ENCODE measurements at places on chromosomes 3 and 15.
A peak's percentile ranks its signal among the peaks of the same experiment; 100 is the strongest.

DNA sequence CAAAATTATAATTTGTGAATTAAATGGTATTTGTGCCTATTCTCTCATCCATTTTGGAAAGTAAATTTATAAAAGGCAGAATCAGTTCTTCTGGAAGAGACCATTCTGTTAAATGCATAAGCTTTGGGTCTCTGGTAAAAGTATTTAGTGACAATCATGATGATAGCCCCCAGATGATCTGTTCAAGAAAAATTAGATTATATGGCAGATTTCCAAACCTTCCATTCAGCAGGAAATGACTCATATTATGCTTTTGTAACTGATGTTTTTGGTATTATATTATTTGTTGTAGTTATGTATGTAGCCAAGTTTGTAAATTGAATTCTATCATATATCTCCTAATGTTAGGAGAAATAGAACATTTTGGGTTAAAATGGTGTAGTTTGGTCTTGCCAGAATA, 340.8 kb upstream of the DPH6 start:
- no peak for DNase-seq

GRCh38 chr3:123833398-123833785, 50.7 kb downstream of the MYLK start:
- no peak for DNase-seq

- no peak for DNase-seq
Measured at GRCh38 chr3:73804204-73804603, 179.5 kb upstream of the PDZRN3 start.

- no peak for DNase-seq
Measured at GRCh38 chr3:152961323-152961722, 126.4 kb downstream of the P2RY1 start.

GRCh38 chr3:194851254-194851653, 165.6 kb downstream of the FAM43A start:
- DNase-seq = no peak

DNA sequence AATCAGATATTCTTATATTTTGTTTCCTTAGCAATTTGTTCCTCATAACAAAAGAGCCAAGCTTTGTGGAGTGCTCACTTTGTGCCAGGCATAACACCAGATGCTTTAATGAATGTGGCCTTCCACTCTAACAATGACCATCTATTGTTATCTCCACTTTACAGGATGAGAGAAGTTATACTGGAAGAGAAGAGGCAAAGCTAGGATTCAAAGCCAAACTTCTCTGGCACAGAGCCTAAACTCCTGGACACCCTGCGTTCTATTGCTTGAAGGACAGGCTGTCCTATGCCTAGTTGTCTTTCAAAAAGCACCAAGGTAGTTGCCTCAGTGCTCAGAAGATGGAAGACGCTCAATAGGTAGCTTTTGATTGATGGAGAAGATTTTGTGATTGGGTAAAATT, 123.2 kb upstream of the FEZF2 start:
- DNase-seq = no peak

DNA sequence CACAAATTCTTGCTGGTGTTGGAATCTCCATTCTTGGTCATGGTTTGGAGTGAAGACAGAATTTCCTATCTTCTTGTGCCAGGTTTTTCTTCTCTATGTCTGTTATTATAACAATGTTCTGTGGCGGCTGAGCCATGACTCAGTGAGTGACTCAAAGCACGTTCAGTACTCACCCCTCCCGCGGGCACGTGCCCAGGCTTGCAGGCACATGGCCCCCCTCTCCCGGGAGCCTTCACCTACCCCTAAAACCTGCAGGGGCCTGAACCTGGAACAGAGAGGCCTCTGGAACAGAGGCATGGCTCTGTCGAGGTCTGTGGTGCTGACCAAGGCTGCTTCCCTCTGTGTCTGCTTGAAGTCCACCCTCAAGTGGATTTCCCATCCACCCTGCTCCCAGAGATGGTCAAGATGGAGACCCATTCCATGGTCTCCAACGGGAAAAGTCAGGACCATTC, 27.6 kb downstream of the PLXNB1 start:
- no peak for DNase-seq

DNA sequence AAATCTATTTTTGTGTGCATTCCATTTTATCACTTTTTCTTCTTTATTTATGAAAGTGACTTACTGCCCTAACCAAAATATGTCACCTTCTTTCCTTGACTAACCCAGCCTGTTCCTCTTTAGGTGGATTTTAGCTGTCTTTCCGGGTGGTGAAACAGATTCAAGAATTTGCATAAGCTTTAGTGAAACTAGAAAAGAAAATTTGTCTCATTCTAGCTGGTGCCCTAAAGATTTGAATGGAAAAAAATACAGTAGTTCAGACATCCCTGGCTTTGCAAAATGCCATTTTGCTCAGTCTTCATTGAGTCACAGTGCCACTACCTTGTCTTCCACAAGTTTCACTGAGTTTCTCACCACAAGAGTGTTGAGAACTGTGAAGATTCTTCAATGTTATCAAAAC, 28.2 kb upstream of the CCDC50 start:
- DNase-seq = no peak

DNA sequence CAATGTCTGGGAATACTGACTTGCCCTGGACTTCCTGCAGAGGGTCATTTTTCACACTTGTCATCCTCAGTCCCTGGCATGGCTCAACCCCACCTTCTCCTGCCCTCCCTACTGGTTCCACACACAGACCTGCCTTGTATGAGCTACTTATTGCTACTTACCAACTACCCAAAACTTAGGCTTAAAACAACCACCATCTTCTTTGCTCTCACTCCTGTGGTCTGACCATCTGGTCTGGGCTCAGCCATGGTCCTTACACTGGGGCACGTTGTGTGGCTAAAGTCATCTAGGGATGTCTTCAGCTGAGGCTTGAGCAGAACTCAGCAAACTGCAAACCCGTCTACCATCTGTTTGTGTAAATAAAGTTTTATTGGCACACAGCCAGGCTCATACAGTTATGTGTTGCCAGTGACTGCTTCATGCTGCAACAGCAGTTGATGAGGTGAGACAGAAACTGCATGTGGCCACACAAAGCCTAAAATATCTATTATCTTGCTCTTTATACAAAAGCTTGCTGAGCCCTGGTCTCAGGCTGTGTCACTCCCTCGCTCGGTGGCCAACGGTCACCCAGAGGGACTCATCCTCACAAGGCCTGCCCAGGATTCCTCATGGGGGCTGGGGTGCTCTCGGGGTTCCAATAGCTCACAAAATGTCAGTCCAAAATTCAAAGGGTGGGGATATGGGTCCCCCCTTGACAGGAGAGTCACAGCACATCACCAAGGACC, 43.5 kb downstream of the KLF15 start:
- no peak for DNase-seq

GRCh38 chr3:5079761-5080160, 42.3 kb upstream of the ARL8B start:
- no peak for DNase-seq

GRCh38 chr3:71201939-71202338, 381.6 kb downstream of the FOXP1 start:
- no peak for DNase-seq

GRCh38 chr15:34347951-34348638, 5.0 kb downstream of the NUTM1 start:
- no peak for DNase-seq

DNA sequence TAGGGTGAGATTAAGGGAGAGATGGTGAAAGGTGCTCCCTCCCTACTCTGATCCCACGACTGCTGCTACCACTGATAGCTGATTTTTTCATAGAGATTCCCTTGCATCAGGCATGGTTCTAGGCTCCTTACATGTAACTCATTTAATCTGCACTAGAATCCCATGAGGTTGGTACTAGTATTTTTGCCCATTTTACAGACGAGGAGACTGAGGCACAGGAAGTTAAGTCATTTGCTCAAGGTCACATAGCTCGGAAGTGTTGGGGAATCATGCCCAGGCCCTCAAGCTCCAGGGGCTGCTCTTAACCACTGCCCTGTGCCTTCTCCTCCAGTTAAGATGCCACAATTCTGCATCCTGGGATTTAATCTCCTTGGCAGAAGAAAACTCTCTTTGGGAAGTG, 11.2 kb downstream of the ATP2B2 start:
- no peak for DNase-seq

DNA sequence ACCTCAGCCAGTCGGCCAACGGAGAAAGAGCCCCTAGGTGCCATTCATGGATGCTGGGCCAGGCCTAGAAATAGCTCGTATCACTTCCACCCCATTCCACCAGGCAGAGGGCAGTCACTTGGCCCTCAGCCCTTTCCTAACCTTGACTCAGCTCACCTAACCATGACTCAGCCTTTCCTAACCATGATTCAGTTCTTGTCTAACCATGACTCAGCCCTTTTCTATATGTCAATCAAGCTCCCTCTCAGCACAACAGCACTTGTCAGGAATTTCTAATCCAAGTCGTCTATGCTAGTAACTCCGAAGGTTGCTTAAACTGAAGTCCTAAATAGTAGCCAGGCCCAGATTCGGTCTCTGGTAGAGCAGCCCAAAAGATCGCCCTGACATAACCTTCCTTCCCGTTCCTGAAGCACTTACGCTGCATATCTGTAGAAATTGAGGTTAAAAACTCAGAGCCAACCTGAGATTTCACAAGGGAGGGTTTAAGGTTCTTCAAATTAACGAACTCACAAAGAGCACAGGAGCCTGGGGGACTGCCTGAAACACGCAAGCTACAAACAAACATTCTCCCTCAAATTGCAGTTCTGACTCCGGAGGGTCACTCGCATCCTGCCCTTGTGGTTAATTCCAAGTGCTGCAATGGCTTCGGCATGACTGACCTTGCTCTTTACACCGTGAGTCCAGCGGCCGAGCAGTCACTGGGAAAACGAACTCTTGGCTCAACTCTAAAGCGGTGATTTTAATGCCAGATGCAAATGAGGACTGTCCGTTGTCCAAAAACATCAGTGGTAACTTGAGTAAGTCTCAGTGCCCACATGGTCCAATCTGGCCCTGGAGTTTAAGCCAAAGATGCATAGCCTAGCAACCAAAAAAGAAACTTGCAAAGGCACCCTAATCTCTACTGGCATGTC, 99.9 kb downstream of the ADAMTS17 start:
- no peak for DNase-seq

DNA sequence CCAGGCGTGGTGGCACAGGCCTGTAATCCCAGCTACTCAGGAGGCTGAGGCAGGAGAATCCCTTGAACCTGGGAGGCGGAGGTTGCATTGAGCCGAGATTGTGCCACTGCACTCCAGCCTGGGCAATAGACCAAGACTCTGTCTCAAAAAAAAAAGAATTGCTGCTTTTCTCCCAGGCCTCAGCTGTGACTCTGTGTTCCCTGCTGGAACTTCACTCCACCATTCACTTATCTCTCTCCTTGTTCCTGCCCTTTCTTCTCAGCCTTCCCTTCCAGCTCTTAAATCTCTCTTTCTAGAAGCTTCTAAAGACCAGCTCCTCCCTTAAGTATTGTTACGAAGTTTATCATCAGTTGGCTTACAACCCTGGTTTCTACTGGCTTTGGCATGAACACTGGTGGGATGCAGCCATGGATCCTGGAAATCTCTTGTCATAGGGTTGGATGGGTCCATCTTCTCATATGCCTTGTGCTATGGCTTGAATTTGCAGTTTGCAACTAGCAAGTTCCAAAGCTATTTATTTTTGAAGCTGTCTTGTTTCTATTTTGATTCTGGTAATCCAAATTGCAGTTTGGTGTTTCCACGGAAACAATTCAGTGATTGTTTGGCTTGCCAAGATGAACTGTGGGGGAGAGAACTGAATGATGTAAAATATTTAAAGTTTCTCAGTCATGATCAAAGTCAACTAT, 10.5 kb downstream of the C3orf62 start:
- DNase-seq = no peak

DNA sequence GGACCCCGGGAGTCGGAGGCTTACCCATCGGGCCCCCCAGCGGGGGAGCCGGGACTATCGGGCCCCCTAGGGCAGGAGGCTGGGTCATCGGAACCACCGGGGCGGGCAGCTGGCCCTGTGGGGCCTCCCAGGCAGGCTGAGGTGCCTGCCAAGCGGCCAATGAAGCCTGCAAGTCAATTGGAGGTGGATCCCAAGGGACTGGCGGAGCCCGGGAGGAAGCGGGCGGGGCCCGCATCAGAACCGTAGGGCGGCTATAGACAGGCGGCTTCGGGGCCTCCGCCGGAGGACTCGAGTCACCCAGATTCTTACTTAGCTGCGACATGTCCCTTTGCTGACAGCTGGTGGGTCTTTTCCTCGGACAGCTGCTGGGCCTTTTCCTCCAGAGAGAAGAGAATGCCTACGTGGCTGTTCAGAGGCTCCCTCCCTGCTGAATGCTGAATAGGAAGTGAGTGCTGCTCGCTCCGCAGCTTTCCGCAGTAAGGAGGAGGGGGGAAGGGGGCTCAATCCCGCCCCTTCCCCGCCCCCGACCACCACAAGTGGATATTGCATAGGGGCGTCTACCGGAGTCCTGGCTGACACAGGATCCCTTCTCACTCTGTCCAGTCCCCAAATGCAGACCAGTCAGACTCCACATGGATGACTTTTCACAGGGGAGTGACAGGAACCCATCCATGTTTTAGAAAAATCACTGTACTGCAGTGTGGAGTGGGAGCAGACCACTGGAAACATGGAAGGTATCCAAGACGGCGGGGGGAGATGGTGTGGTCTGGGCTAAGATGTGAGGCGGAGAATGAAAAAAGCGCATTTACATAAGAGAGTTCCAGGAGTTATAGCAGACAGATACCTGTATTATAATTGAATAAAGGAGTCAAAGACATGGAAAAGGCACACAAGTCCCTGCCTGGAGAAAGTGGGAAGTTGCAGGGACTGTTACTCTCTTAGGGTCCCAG, at the start of gene MAGEL2:
TSS of gene MAGEL2 (minus strand) at position 447 of the 950 bp plus-strand sequence. CDS start at position 322, 125 bp downstream.
- peak; percentile 56 for DNase-seq

GRCh38 chr3:72274493-72275330, 489.8 kb upstream of the PROK2 start:
- no peak for DNase-seq

DNA sequence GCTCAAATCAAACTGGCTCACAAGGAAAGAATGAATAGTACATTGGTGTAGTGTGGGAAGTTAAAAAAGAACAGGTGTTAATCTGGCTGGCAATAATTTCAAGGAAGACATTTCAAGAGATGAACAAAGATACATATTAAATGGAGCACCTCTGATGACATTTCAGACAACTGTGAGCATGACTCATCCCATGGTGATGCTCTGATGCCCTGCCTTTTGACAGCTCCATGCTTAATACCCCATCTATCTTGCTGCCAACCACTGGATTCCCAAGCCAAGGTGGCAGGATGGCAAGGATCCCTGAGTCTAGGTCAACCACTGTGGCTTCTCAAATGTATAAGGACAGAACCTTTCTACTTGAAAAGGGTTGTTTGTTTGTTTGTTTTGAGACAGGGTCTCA, 29.3 kb downstream of the LRRC2 start:
- DNase-seq = no peak

Data from right renal pelvis (tissue), 4 donors.